Bladder microvascular endothelial cell (primary cell): ENCODE measurements at places on chromosomes 16 and 17. TPM values are rescaled to one million over a fixed set of nuclear protein-coding genes. Genes with fewer than 3 reads are reported as not detected.

The PYDC1 gene
- not detected in 2 replicates for total RNA-seq

The RPAIN gene
- 32.1 and 47.6 TPM in 2 replicates for total RNA-seq

The ASB16 gene
- total RNA-seq, result not detected in 2 replicates

The INTS2 gene
- 11.0 and 19.8 TPM in 2 replicates for total RNA-seq

The CDH15 gene
- total RNA-seq, result 0.06 and 0.16 TPM in 2 replicates

The SPNS2 gene
- 109 and 135 TPM in 2 replicates for total RNA-seq

The TOP2A gene
- 57.8 and 74.0 TPM in 2 replicates for total RNA-seq

The CETP gene
- 4.8 and 15.9 TPM in 2 replicates for total RNA-seq

The TNFSF12 gene
- total RNA-seq, result 7.8 and 17.1 TPM in 2 replicates
